ENCODE measurements at places on chromosomes 4 and X.

GRCh38 chrX:31702222-31702621 is 630.4 kb upstream of the FTHL17 start:
- no peak for DNase-seq

DNA sequence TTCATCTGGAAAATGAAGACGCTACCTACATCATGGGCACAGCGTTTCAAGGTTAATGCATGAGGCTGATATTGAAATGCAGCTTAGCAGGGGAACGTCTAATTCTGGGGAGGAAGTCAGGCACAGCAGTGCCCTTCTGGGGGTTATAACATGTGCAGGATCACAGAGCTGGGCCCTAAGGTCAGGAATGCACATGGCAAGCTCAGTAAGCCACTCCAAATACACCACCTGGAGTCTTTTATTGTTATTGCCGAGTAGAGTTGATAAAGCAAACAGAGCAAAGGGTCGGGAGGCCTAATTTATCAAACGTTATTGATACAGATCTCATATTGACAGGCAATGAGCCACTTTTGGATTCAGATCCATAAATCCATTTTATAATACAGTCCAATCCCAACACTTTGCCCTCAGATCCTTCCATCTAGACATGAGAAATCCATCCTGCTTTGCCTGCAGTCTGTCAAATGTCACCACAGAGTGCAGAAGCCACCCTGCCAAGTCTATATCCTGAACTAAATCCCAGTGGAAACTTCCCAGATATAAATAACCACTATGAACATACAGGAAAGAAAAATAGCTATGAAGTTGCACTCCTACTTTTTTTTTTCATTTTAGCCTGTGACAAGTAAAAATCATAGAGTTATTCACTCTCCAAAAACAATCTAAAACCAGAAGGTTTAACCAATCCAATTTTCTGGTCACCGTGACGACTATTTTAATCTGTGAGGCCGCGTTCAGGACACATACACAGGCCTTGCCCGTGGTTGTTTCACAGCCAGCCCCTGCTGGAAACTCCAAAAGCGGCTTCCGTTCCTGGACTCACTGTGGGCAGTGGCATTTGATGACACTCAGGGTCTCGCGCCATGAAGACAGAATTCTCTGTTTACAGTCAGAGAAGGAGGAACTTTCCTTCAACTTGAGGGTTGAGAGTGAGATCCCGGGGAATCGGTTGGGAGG is 335.4 kb downstream of the DHX15 start:
- DNase-seq = no peak

DNA sequence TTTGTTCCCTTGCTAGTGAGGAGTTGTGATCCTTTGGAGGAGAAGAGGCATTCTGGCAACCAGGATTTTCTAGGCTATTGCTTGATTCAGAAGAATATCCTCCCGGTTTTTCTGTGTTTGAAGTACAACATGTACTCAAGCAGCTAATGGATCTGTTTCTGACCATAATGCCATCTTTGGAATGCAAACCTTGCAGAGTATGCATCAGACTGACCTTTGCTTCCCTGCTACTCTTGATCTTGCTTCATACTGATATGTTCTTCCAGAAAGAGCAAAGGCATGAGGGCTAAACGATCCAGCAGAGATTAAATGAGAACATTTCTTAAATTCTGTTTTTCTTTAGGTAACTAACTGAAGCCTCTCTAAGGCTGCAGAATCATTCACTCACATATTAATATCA is 265.4 kb upstream of the SLC7A11 start:
- DNase-seq = no peak

DNA sequence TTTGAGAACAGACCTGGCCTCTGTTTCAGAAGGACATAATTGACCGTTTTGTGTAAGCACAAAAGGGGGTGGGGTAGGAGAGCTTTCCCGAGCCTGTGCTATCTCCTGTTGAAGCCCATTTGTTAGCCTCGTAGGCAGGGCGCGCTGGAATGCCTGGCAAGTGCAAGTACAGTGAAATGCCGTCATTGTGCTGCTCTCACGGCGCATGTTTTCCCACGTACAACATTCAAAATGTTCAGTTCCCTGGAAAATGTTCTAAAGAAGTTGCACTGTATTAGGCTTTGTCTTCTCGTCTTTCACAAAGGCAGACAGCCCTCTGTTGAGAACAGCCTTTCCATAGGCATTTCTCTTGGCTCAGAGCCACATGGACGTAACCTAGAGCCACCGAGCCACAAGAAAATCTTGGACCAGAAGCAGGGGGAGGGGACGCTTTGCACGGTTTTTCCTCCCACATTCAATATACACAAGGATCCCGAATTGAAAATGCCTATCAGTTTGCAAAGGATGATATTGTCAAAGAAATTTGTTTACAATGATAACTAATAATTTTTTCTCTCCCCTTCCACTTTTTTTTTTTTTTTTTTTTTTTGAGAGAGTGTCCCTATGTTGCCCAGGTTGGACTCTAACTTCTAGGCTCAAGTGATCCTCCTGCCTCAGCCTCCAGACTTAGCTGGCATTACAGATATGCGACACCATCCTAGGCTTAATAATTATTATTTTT is 54.6 kb upstream of the RAPGEF2 start:
- DNase-seq = no peak

GRCh38 chr4:8592366-8593263 is at the start of gene CPZ:
Gene CPZ, plus strand, starts transcription at chr4:8592765. Its CDS starts 69 bp downstream, at chr4:8592834.
- DNase-seq = no peak
